ENCODE measurements at places on chromosomes 12 and 14.

- no peak for DNase-seq
Observed at GRCh38 chr12:124916374-124917134, 2.1 kb upstream of the UBC start.

- no peak for DNase-seq
Observed at GRCh38 chr12:64665514-64665913, 55.2 kb downstream of the RASSF3 start.

GRCh38 chr14:55240526-55241178, 30.6 kb upstream of the FBXO34 start:
- no peak for DNase-seq

DNA sequence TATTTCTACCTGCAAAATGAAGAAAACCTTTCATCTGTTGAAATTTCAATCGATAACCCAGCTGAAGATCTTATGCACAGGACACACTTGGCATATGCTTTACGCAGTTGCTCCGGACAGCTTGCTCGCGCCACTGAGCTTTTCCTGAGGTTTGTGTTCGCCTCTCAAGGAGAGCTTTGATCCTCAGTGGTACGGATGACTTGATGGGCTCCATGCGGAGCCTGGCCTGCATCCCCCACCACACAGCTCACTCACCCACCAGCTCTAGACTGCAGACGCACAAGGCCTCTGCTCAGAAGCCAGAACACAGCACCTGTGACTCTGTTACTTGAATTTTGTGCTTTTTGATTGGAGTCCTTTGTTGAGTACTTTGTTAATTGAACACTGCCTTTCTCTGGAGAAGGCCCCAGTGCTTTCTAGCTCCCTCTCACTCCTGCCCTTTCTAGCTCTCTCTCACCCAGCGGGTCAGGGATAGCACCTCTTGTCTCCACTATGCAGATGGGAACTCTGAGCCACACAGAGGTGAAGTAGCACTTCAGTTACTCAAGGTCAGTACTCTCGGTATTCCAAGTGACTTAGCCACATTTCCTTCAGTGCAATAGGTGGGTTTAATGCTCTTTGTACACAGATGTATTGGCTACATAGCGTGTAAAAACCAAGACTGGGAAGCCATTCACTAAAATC, 52.1 kb downstream of the TBC1D30 start:
- DNase-seq: no peak

DNA sequence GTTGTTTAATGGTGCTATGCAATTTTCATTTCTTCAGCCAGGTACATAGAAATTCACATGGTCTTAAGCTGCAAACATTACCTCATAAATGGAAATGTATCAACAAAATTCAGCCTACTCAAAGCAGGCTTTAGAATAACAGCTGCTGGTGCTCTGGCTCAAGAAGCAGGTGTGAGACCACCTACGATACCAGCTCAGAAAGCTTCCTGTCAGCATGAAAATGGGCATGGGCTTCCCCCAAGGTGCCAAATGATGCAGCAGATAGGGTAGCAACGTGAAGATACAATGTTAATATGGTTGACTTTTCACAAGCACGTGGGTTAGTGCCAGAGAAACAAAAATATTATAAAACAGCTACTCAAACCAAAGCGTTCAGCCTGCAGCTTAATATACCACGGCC, 343.4 kb upstream of the PRICKLE1 start:
- no peak for DNase-seq

DNA sequence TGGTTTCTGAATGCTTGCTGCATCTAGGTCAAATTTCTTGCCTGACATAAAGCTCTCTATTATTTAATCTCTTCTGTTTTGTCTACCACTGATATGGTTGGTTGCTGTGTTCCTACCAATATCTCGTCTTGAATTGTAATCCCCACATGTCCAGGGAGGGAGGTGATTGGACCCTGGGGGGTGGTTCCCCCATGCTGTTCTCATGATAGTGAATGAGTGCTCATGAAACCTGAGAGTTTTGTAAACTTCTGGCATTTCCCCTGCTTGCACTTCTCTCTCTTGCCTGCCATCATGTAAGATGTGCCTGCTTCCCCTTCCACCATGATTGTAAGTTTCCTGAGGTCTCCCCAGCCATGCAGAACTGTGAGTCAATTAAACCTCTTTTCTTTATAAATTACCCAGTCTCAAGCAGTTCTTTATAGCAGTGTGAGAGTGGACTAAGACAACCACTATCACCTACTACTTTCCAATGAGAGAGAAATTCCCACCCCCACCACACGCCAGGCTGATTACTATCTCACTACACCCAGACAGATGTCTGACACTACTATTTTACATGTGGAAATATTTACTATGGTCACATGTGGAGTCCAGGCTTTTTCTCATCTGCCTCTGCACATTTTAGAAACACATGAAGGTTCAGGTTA, 69.2 kb upstream of the ATP2B1 start:
- no peak for DNase-seq

- DNase-seq: no peak
Observed at GRCh38 chr12:114439261-114439683, 33.3 kb upstream of the TBX5 start.

DNA sequence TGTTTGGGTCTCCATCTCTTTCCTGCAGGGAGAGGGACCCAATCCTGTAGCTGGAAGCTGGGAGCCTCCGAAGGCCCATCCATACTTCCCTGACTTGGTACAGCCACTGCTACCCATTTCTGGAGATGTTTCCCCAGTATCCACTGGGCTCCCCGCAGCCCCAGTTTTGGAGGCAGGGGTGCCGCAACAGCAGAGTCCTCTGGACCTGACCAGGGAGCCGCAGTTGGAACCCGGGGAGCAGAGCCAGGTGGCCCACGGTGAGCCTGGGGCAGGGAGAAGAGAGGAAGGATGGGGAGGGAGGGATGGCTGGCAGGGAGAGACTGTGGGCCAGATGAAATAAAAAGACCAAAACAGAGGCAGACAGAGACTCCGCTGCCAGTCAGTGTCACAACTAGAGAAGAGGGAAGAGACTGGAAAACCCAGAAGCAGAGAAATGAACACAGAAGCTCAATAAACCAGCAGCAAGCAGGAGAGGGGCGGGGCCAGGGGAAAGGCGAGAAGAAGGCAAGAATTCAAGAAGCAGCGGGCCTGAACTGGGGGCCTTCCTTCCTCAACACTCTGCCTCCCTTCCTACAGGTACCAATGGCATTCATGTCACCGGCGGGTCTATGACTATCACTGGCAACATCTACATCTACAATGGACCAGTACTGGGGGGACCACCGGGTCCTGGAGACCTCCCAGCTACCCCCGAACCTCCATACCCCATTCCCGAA, 6.3 kb downstream of the LTBR start:
- DNase-seq: no peak

DNA sequence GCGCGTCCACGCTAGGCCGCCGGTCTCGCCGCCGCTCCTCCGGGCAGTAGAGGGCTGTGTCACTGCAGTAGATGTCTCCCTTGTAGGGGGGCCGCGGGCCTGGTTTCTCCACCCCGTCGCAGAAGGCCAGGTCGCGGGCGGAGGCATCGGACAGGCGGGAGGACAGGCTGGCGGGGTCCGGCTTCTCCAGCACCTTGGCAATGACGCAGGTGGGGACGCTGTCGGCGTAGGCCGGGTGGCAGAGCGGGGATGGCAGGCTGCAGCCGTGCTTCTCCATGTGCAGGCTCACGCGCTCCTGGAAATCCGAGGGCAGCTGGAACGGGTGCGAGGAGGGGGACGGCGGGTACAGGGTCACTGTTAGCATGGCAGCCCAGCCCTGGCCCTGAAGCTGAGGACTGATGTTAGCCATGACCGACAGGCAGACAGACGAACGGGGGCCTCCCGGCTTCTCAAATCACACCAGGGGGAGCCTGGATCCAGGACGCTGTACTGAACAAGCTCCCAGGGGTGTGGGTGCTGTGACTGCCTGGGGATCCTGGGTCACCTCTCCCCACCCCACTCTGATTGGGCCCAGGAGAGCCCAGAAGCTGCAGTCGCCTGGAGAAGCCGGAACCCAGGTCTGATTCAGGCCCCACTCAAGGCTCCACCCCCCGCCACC, 48.1 kb downstream of the BEGAIN start:
- no peak for DNase-seq

- DNase-seq: no peak
Observed at GRCh38 chr12:130198026-130198662, 35.9 kb downstream of the FZD10 start.

GRCh38 chr12:118436986-118437385, 60.6 kb downstream of the SUDS3 start:
- no peak for DNase-seq

- DNase-seq: no peak
Observed at GRCh38 chr12:82174383-82174782, 183.8 kb downstream of the CCDC59 start.

- DNase-seq: no peak
Observed at GRCh38 chr12:90514325-90514724, 440.7 kb downstream of the CCER1 start.

- DNase-seq: no peak
Observed at GRCh38 chr12:116331876-116332275, 54.4 kb upstream of the MED13L start.

DNA sequence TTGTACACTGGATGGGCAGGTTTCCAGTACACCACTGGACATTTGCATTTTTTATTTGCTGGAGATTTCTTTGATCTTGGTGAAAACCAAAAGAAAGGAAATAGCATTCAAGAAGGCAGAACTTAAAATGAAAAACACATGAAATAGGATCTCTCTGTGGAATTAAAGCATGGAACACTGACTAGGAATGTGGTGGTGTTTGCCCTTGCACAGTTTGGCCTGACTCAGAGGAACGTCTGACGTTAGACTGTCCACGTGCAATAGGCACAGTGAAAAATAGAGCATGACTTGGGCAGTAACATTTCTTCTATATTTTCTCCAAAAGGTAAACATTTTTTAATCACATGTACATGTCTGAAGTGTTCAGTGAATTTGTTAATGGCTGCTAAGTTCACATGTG, 474.1 kb upstream of the PRICKLE1 start:
- no peak for DNase-seq

DNA sequence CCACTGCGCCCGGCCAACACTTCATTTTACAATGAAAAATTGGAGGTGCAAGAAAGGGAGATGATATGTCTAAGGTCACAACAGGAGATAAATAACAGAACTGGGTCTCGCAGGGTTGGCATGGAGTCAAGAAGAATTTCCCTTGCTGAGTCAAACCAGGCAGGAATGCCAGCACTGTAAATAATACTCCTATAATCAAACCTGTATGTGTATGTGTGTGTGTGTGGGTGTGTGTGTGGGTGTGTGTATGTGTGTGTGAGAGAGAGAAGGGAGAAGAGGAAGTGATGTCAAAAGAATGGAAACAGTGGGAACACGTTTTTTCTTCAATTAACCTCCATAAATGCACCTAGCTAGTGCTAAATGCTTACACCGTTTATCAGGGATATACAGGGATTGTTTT, 70.4 kb downstream of the TMEM116 start:
- DNase-seq: no peak

GRCh38 chr12:71135812-71136176, 22.0 kb downstream of the TSPAN8 start:
- no peak for DNase-seq

- DNase-seq: no peak
Observed at GRCh38 chr12:113162102-113163029, 12.8 kb downstream of the CFAP73 start.

- DNase-seq: no peak
Observed at GRCh38 chr14:63956326-63956725, 103.5 kb downstream of the SYNE2 start.

- no peak for DNase-seq
Observed at GRCh38 chr14:36579001-36579555, 3.3 kb downstream of the NKX2-8 start.

DNA sequence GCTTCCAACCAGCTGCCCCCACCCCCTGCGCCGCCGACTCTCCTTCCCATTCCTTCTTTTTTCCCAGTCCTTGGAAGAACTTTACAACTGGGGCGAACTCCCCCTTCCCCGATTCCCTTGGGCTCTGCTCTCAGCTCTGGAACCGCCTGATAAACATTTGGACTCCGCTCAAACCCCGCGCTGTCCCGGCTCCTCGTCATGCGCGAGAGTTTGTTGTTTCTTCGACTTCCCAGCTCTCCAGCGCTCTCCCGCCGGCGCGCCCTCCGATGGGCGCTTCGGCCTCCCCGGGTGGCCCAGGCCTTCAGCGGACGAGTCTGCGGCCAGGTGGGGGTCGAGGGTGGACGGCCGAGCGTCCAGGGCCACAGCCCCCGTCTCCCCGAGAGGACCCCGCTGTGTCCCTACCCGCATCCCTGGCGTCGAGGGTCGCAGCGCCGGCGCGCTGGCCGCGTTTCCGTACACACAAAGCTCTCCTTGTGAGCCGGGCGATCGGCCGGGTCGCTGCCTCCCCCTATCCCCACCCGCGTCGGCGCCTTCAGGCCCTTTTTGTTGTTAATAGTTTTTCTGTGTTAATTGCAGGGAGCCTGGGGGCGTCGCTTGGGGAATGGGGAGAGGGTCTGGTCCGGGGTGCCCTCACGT, 847 bp downstream of the MMP14 start:
- DNase-seq: no peak

- DNase-seq: no peak
Observed at GRCh38 chr14:76729258-76729657, 32.0 kb upstream of the VASH1 start.

GRCh38 chr12:49874142-49874897, 29.4 kb downstream of the FAIM2 start:
- no peak for DNase-seq

DNA sequence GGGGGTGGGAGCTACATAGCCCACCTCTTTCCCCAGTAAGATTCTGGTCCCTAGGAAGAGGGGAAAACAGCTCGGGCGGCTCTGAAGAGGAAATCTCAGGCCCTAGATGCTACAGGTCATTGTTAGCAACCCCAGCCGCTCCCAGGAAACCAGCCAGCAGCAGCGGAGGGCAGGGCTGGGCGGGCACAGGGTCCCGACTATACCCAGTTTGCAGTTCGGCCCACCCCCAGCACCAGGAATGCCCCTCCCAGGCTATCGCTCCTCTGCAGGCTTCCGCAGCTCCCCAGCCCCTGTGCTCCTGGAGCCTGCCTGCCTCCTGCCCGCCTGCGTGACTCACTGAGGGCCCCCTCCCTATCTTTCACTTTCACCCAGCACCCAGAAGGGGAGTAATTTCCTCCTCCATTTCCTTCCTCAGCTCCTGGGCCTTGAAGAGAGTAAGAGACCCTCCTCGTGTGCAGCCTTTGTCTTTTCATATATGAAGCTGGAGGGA, 27.2 kb upstream of the PNMA1 start:
- peak; percentile 52 for DNase-seq

DNA sequence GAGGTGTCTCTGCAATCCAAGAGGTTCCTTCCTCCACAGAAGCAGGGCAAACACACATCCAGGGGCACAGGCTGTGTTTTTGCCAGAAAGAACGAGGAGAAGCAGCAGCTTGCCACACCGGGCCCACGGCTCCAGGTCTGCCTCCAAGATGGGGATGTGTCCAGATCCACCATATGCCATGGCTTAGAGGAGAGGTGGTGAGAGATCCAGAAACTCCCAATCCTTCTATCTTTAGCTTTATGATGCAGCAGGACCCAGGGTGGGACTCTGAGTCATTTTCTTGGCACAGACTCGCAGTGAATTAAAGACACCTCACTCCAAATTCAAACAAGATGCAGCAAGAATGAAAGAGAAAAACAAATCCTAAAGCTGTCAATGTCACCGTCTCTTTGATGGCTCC, 481.4 kb upstream of the TMEM132C start:
- no peak for DNase-seq

- DNase-seq: no peak
Observed at GRCh38 chr12:14612898-14613445, 45.3 kb upstream of the PLBD1 start.
